ENCODE measurements at places on chromosomes 3 and 15.

GRCh38 chr3:129224984-129225393, 24.4 kb upstream of the COPG1 start:
- DNase-seq: peak; percentile 70

- DNase-seq: no peak
Observed at GRCh38 chr15:75210811-75211230, 9.1 kb downstream of the C15orf39 start.

DNA sequence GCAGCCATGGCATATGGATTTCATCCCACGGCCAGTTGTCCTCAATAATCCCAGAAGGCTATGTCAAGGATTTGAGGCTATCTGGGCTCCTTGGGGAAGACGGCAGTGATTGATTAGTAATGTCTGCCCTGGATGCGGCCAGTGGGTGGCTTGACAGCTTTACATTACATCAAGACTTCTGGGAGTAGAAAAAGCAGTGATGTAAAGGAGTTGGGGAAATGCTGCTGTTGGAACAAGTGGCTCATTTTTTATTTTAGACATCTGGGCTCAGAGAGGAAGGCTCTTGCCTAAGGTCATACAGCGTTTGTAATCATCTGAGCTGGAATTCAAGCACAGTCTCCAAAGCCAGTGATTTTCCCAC, 94.1 kb downstream of the FLNB start:
- no peak for DNase-seq

- DNase-seq: no peak
Observed at GRCh38 chr3:104711406-104711805, 655.3 kb upstream of the ALCAM start.

DNA sequence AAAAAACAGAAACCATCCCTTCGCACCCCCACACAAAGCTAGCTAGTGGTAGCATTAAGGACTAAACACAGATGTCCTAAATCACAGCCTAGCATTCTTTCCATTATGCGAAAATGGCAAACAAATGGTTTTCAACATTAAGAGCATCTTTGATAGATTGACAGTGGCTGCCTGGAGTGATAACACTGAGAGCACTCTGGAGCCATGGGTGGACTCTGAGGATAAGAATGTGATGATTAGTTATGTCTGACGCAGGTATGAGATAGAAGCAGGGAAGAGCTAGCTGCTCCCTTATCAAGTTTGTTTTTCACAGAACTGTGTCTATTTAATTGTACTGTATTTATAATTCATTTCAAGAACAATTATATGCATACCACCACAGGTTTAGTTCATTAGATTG, 142.9 kb downstream of the PDZRN3 start:
- no peak for DNase-seq

GRCh38 chr3:132202586-132202985, 114.6 kb upstream of the ACP3 start:
- DNase-seq: no peak

GRCh38 chr15:62307551-62307950, 142.5 kb upstream of the C2CD4B start:
- no peak for DNase-seq

DNA sequence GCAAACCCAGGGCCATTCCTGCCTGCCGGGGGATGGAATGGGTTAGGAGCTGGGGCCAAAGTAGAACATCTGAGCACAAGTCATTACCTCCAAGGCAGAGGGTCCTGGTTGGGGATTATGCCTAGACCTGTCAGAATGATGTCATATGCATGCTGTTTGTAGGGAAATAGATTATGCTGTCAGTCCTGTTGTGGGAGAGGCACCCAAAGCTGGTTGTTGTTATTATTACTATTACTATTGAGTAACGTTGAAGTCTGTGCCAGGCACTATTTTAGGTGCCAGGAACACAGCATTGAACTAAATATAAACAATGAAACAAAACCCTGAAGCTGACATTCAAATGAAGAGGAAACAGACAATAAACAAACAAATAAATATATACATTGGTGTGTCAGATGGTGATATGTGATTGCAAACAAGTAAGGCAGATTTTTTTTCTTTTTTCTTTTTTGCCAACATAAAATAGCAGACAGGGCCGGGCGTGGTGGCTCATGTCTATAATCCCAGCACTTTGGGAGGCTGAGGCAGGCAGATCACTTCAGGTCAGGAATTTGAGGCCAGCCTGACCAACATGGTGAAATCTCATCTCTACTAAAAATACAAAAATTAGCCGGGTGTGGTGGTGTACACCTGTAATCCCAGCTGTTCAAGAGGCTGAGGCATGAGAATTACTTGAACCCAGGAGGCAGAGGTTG, 2.0 kb downstream of the P4HTM start:
- no peak for DNase-seq

- no peak for DNase-seq
Observed at GRCh38 chr3:150259526-150260397, 148.3 kb upstream of the TSC22D2 start.

DNA sequence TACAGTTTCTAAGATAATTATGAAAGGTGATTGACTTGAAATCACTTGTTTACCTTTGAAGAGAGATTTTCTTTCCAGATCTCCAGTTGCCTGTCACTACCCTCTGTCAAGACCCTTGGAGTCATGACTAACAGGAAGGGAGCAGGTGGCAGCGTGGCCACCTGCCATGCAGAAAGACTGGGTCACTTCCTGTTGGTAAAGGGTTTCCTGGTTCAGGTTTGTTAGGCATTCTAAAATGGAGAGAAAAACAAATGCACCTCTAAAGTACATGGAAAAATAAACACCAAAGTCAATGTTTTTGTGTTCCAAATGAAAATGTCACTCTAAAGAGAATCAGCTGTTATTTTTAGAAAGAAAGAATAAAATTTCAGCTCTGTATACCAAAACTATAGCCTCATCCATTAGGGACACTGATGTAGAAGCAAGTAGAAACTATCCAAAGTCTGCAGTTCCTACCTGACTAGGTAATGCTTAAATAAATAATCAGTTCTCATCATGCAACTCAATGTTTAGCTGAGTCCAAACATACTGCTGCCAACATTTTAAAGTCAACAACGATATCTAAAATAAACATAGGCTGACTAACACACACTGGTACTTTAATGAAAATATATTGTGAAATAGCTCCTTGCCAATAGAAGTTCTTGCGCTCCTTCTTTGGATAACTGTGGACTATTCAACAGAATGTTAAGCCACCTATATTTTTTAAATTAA, 23.9 kb upstream of the TM4SF1 start:
- peak; percentile 40 for DNase-seq

DNA sequence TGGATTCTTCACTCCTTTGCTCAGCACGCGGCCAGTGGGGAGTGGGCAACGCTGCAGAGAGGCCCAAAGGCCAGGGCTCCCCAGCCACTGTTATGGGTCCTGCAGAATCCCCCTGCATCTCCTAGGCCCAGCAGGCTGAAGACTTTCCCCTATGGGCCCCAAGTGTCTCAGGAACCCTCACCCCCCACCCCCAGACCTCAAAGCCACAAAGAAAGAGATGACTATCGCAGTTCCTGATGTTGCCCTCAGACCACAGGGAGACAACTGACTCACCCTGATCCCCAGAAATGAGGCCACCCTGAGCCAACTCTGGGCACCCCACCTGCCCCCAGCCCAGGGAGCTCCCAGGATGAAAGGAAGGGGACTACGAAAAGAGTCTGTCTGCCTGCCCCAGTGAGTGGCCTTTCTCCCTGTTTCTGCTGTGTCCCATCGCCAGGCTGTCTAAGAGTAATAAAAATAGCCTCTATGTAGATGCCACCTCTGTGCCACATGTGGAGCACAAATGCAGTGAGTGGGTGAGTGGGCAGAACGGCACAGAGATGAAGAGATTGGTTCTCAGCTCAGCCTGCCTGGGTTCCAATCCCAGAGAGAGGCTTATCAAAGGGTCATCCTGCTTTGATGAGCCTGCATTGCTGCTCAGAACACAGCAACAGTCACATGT, 283.0 kb downstream of the UACA start:
- DNase-seq: no peak

DNA sequence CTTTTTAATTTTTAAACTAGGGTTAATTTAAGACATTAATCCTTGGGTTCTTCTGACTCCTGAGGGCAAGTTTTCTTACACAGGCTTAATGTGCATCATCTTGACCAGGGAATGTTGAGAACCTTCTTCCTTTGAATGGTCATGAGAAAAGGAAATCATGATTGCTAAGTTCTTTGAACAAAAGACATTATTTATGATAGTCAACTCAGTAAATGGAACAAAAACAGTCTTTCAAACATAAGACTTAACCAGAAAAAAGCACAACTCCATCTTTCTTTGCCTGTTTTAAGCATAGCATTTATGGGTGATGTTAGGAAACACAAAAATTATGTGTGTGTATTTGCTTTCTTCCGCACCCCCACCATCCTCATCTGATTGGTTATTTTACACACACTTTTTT, 5.4 kb downstream of the TLNRD1 start:
- no peak for DNase-seq

GRCh38 chr3:131018970-131019369, 7.7 kb downstream of the ASTE1 start:
- peak; percentile 3 for DNase-seq

DNA sequence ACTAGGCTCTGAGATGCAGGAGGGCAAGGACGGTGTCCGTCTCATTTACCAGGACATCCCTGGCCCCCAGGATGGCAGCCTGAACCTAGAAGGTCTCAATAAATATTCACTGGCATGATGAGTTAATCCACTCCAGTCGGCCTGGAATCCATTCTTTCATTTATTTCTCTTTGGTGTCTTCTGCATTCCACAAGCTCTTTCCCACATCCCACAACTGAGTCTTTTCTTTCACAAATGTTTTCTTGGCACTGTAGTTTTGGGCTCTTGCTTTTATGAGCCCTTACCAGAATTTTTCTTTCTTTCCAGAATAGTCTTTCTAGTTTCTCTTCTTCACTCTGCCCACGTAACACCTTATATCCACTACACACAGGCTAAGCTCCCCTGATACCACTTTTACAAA, 778.0 kb downstream of the AGBL1 start:
- no peak for DNase-seq

DNA sequence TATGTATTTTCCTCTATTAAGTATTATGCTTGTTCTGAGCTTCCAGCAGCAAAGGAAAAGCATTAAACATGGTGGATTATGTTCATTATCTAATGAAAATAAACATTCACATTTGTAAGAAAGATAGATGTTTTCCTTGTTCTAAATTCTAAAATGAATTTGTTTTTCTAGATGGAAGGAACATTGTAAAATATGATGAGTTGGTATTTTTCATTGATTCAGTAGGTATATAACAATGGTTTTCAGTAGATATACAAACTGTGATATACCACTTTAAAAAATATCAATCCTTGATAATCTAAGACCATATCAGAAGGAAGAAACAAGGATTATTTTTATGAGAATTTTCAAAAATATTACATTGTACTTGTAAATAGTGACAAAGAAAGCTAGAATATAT, 290.6 kb upstream of the GOLIM4 start:
- DNase-seq: no peak

DNA sequence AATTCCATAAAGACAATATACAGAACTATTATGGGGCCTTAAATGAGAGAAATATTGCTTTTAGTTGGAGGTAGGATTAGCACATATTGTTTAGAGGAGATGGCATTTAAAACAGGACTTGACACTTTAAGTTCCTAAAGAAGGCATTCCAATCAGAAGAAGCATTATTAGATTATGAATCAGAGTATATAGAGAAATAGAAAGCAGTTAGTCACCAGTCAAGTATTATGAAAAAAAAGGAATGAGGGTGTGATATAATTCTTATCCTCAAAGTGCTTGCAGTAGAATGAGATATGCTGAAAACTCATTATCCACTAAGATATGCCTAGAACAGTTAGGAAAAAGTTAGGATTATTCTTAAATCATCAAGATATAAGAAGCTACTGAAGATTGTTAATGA, 456.2 kb downstream of the ZNF385D start:
- no peak for DNase-seq

DNA sequence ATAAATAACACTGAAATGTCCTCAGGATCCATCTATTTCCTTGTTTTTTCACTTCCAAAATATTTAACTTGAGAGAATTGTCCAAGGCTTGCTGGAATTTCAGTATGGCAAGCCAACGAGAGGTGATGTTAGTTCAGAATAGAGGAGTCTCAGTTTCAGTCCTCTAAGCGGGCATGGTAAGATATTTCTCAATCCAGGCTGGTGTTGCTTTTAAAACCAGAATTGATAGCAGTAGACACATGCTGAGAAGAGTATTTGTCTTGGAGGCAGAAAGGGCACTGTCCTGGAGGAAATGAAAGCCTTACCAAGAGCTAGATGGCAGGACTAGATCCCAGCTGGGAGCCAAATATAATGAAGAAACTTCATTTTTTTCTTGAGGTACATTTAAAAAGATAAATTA, 23.1 kb downstream of the PHLDB2 start:
- DNase-seq: no peak

GRCh38 chr3:53891497-53892285, at the start of gene SELENOK:
SELENOK (minus strand) TSS chr3:53891859.
- DNase-seq: peak; percentile 98

- no peak for DNase-seq
Observed at GRCh38 chr3:30811151-30811795, 83.2 kb downstream of the GADL1 start.

GRCh38 chr3:195013411-195014361, 257.3 kb downstream of the XXYLT1 start:
- no peak for DNase-seq

DNA sequence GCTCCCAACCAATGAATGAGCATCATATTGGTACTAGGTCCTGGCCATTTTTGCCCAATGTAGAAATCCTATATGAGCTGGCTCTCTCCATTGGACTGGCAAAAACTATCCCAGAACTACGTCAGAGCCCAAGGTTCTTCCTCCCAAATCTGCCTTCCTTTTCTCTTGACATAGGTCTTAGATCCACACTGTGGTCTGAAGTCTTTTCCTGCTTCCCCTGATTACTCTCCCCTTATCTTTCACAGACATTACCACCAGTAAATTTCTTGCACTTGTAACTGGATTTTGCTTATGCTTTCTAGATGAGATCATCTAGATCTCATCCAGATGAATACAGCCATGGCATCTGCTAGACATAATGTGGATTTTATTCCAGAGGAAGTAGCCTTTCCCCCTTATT, 141.2 kb upstream of the GADL1 start:
- no peak for DNase-seq

DNA sequence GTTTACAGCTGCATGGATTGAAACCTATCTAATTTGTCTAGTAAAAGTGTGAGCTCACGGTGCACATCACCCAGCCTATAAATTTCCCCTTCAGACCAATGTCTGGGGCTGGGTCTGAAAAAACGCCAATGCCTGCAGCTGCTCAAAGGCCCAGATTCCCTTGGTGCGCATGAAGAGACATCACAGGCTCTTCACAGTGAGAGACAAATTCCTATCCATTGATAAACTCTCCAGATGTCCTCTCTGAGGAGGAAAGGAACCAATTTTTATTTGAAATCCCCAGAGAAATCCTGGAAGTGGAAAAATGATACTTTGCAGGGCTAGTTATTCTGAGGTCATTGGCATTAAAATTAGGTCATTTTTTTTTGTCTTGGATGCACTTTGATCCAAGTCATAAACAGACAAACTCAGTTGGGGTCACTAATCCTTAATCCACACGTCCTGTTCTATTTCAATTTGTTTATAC, 360.5 kb downstream of the EPHA3 start:
- DNase-seq: no peak

Data from NCI-H69 (cell line).